ENCODE measurements at places on chromosomes 5 and 9. TPM values are rescaled to one million over a fixed set of nuclear protein-coding genes. Genes with fewer than 3 reads are reported as not detected.
A peak's percentile ranks its signal among the peaks of the same experiment; 100 is the strongest.

Gene CCNO
- total RNA-seq, result not detected

Gene ARID3C
- total RNA-seq, result 0.77 TPM

Gene HTR4
- not detected for total RNA-seq

DNA sequence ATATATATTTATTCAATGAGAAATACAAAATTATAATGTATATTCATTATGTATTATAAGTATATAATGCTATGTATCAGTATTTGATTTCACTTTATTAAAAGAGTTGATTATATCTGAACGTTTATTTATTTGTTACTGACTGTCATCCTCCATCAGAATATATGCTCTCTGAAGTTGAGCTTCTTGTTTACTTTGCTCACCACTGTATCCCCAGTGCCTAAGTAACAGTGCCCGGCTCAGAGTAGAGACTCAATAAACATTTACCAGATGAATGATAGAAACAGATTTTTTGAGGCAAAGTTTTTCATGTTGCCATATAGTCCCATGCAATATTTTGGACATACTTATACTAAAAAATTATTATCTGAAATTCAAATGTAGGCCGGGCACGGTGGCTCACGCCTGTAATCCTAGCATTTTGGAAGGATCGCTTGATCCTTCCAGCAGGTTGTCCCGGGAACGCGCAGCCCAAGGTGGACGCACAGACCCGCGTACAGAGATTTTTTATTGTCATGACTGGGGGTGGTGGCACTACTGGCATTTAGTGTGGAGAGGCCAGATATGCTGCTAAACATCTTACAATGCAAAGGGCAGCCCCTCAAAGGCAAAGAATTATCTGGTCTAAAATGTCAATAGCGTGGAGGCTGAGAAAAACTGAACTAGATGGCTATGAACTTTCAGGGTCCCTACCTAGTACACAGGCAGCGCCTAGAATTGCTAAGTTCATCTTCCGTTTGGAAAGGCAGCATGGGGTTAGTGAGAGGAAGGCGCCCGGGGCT lies 761 bp upstream of the DNAJC25 start:
- no peaks in the 10 kb centered on the region for H3K27me3 ChIP-seq
- H3K4me1 ChIP-seq, result peaks cover 14% of the 10 kb centered on the region
- peak overlapping the region; percentile 38 for H3K27ac ChIP-seq
- no peaks in the 10 kb centered on the region for H3K36me3 ChIP-seq

DNA sequence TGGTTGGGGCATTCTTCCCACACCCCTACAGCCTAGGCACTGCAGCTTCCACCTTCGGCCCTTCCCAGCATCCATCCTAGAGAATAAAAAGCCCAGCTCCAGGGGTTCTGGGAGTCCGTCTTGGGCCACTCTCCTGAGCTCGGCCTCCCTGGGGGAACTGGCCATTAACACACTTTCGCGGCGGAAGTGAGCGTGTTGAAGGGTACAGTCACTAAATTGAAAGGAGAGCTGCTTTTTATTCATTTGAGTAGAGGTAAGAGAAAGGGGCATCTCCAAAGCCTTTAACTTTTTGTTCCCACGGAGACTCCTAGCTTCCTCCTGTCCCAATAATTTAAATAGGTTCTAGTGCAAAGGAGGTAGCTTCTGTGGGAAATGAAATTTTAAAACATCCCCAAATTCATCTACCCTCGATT lies 31.0 kb upstream of the NFIB start:
- H3K27ac ChIP-seq, result no peak overlapping the region
- H3K27me3 ChIP-seq, result peaks cover 21% of the 10 kb centered on the region
- no peaks in the 10 kb centered on the region for H3K4me1 ChIP-seq
- no peak overlapping the region for H3K4me3 ChIP-seq
- no peak for DNase-seq

DNA sequence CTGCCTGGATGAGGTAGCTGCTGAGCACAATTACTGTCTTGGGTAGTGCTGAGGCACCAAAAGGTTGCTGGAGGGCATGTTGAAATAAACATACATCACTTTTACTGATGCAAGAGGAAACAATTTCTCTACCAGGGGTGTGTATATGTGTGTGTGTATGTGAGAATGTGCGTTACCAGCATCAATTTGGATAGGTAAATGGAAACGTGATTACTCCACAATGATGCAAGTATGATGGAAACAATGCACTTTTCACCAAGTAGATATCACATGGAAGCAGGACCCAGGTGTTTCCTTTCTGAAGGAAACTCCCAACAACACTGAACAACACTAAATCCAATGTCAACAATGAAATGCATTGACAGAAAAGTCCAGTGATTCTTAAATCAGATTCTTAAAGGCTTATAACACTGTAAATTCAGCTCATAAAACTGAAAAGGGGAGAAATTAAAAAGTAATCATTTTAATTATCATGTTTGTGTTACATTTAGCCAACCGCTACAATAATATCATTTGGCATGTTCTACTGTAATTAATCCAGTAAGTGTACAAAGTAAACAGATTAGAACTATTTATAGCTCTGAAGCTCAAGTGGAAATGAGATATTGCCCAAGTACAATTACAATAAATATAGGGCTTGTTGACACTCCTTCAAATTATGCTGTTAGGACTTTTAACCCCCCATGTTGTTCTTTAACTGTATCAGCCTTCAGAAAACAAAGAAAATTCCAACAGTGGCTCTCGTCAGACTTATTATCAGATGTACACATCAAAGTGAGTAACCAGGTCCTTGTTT lies 25.3 kb downstream of the YIPF5 start:
- H3K27ac ChIP-seq, result no peak overlapping the region
- no peaks in the 10 kb centered on the region for H3K36me3 ChIP-seq
- H3K27me3 ChIP-seq, result no peaks in the 10 kb centered on the region
- no peak overlapping the region for H3K4me3 ChIP-seq

- H3K4me3 ChIP-seq, result no peak overlapping the region
- H3K36me3 ChIP-seq, result no peaks in the 10 kb centered on the region
- H3K27ac ChIP-seq, result no peak overlapping the region
- no peaks in the 10 kb centered on the region for H3K4me1 ChIP-seq
Measured at GRCh38 chr9:16640649-16641048, 229.8 kb downstream of the BNC2 start.

DNA sequence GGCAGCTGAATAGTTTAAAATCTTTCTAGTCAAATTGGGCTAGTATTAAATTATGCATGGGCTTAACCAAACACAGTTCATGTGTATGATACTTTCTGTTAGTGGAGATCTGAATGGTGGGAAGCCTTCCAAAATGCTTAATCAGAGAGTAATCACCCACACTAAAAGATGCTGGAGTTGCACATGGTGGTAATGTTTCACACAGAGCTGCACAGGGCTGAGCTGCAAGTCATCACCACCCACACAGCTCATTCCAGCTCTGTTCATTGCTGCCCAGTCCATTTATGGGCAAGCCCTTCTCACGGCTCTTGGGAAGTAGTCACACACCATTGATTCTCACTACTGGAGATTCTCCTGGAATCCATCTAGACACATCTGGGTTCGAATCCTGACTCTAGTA lies 351.5 kb upstream of the KCNN2 start:
- DNase-seq, result no peak
- no peaks in the 10 kb centered on the region for H3K27me3 ChIP-seq
- no peak overlapping the region for H3K4me3 ChIP-seq
- no peaks in the 10 kb centered on the region for H3K4me1 ChIP-seq
- no peaks in the 10 kb centered on the region for H3K36me3 ChIP-seq

Gene ZFP2
- total RNA-seq, result 0.33 TPM

- H3K27ac ChIP-seq, result no peak overlapping the region
- H3K4me1 ChIP-seq, result no peaks in the 10 kb centered on the region
- DNase-seq, result no peak
- no peak overlapping the region for H3K4me3 ChIP-seq
- H3K27me3 ChIP-seq, result no peaks in the 10 kb centered on the region
Measured at GRCh38 chr5:31047007-31047406, 146.5 kb upstream of the CDH6 start.

- no peaks in the 10 kb centered on the region for H3K36me3 ChIP-seq
- no peaks in the 10 kb centered on the region for H3K4me1 ChIP-seq
- H3K27me3 ChIP-seq, result no peaks in the 10 kb centered on the region
- no peak overlapping the region for H3K4me3 ChIP-seq
Measured at GRCh38 chr5:137147346-137147745, 351.8 kb downstream of the SPOCK1 start.
